ENCODE measurements at places on chromosomes 6 and 20.

DNA sequence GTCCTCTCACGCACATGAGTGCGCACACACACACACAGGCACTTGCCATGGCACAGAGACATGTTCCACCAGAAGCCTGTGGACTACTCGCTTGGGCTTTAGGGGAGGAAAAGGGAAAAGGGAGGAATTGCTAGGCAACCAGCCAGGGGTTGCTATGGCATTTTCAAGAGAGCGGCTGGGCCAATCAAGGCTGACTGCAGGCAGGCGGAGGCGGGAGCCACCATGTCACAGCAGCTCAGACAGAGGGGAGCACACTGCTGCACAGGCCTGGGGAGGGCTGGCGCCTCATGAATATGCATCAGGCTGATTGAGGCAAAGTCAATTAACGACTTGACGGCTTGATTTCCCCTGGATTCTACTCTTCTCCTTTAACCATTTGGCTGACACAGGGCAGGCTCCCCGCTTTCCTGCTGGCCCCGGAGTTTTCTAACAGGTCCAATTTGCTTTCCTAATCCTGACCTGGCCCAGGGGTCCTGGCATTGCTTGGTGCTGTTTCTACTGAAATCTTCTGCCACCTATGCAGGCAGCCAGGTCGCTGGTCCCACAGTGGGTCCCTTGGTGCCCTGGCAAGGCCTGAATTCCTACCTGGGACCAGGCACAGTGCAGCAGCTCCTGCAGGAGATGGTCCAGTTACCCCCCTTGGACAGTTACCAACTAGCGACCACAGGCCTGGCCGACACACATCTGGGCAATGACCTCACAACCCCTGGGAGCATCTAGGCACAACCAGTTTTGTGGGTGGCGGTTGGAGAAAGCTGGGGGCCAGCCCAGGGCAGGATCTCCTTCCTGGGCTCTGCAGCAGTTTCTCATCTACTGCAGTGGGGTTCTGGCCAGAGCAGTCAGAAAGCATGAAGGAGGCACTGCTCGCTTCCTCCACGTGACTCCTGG lies 52.1 kb downstream of the YTHDF1 start:
- DNase-seq = no peak

DNA sequence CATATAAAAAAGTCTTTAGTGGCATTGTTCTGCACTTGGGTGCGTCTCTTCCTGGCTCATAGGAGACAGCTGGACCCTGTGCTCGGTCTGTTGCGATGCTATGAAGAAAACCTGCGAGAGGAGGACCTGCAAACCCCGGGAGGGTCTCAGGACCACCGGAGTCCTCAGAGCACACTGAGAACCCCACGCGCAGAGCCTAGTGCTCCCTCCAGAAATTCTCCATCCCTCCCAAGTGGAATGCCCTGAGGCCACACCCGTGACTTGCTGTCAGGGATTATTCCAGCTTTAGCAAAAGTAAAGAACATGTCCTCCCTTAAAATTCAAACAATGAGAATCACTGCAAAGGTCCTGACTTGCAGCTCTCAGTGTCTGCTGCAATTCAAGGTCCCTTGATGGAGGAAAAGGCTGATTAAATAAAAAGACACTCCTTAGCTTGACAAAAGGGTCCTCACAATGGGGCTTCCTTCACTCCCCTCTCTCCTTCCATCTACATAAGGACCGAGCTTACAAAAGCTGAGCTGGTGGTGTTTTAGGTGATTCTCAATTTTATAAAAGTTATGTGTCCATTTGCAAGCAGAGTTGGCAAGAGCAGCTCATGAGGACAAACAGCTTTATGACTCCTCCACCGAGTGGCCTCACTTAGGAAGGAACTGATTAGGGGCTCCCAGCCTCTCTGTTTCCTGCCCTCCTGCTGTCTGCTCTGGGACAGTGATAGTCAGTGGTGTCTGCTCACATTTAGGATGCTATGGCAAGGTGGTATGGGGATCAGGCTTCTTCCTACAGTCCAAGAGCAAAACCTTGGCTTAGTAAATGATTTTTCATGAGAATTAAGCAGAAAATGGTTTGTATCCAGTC lies 97.0 kb downstream of the RAMACL start:
- no peak for DNase-seq

- no peak for DNase-seq
Observed at GRCh38 chr6:84641076-84641475, 123.3 kb downstream of the TBX18 start.

GRCh38 chr6:37426058-37426944 lies 6.7 kb upstream of the CMTR1 start:
- DNase-seq = no peak

DNA sequence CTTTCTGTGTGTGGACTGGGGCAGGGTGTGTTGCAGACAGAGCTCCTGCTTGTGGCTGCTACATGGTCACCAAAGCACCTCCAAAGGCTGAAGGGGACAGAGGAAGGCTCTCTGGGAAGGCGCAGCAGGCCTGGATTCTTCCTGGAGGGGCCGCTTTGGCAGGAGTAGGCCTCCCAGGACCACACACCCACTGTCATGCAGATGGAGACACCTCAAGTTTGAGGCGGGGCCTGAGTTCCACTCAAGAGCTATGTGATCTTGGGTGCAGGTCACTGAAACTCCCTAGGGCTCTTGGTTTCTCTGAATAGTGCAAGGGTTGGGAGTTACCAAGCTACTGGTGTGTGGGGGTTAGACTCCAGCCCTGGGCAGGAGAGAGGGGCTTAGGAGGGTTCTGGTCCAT lies 27.9 kb downstream of the EFCAB8 start:
- DNase-seq = no peak

GRCh38 chr6:34810017-34810882 lies 18.4 kb downstream of the BLTP3A start:
- DNase-seq = no peak

DNA sequence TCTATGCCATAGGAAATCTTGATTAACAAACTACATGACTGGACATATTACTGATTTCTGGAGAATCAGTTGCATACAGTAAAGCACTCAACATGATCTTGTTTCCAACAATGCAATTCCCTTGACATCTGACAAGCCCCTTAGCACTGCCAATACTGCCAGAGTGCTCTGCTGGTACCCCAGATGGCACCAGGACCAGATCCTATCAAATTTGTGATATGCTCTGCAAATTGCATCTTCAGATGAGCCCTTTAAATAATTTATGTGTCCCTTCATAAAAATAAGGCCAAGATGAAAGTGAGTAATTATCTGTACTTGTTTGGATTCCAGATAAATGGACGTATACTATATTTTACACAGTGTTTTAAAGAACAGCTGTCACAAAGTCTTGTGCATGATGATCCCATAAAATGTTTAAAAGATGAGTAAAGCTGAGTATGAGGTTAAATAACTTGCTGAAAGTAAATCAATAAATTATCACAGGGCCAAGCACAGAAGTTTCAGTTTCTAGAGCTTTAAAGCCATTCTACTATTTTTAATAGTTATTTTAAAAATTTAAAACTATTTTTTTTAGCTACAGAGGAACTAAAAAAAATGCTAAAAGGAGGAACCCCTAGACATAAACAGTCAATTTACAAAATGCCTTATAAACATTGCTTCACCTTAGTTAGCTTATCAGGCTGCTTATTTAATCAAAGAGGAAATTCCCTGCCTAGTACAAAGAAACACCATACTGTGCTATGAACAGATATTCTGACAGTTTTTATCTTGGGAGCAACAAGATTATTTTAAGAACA lies 42.1 kb downstream of the NUDT3 start:
- peak; percentile 60 for DNase-seq

DNA sequence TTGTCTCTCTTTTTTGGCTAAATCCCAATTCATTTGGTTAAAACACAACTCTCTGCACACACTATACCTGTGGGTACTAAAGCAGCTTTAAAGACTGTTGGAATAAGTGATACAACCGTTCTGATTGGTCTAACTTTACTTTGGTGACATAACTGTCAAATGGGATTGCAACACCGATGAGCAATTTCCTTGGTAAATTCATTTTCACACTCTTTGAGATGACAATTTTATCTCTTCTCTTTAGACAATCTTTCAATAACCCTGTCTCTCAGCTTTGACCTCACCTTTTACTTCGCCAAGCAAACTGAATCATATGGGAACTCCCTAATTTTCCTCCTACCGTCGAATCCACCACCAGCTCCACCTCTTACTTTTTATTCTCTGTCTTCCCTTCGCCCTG lies 60.8 kb downstream of the ECT2L start:
- DNase-seq = no peak

- peak; percentile 62 for DNase-seq
Observed at GRCh38 chr6:29723262-29723665, at the start of gene HLA-F. TSS of gene HLA-F (plus strand) at chr6:29723434. CDS start at chr6:29723464, 30 bp downstream.

GRCh38 chr6:13205106-13205505 lies 123.2 kb downstream of the TBC1D7 start:
- no peak for DNase-seq

GRCh38 chr20:45354423-45355208 lies 6.4 kb upstream of the SDC4 start:
- no peak for DNase-seq

DNA sequence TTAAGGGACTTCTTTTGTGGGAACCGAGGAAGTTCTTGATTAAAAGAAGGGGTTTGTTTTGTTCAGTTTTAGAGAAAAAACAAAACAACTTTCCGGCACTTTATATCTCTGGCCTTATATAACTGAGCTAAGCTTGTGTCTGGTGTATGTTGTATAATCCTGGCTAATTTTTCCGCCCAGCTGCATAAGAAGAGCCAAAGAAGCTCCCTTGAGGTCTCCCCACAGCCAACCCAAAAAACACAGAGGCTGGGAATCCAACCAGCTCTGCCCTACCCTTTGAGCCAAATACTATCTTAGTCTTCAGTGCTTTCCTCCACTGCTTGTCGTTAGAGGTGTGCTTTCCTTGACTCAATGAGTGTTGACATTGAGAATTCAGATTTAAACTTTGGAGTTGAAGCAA lies 45.5 kb upstream of the RNF146 start:
- no peak for DNase-seq

DNA sequence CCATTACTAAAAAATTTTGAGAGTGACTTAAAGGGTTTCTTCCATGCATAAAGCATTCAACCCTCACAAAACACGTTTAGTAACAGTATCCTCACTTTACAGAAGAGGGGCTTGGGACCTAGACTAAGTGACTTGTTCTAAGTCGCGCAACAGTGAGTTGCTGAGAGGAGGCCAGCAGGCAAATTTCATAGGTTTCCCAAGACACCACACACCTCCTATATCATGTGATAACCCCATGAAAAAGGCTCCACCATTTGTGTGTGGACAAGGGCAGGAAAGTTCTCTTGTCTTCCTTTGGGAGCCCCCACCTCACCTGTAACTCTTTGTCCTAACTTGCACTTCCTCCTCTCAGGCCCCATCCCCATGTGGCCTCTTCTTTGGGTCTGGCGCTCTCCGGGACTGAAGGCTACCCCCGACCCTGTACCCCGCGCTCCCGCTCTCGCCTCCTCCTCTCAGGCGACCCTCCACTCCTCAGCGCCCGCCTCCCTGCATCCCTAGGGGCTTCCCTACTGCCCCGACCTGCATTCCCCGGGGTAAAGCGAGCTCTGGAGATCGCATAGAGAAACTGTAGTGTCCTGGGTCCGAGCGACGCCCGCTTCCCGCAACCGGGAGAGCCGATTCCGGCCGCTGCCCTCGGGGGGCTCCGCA lies 392 bp downstream of the PSMB8 start:
- DNase-seq = peak; percentile 31

DNA sequence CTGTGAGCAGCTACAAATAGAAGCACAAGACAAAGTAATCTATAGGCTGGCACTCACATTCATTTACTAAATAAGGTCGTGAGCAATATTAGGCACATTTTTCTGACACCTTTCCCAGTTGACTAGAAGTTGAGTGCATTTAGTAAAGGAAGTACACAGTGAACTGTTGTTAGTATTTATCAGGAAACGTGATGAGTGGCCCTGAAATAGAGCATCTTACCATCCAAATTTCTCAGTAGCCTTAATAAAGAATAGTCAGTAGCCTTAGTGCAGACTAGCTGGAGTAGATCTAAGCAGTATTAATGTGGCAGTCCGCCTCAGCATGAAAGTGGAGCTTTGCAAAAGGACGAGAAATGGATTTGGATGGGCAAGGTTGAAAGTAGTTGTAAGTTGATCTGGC lies 205.5 kb upstream of the QKI start:
- no peak for DNase-seq

GRCh38 chr20:56628015-56628872 lies 862 bp upstream of the TFAP2C start:
- peak; percentile 13 for DNase-seq

DNA sequence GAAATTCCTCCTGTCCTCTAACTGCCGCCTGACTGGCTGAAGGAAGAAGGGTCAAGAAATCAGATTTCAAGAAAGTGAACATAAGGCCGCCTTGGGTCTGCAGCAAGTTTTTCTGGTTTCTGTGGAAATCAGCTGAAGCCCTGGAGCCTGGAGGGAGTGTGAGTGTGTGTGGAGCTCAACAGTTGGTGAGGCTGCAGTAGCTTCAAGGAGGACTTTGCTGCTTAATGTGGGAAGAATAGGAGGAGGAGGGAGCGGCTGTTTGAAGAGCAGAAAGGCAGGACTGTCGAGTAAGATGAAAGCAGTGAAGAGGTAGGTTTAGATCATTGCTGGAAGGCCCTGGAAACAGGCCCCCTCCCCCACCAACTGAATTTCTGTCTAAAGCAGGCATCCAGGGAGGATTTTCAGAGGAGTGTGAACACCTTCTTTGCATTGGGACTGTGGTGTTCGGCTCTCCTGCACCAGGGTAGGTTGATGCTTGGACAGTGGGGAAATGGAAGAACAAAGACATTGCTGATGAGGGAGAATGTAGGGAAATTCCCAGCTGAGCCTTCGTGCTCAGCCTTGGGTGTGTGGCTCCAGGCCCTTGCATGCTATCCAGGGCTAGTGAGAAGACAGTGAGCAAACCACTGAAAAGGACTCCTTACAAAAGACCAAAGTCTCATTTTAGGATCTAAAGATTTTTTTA lies 79.5 kb upstream of the VSTM2L start:
- DNase-seq = no peak

DNA sequence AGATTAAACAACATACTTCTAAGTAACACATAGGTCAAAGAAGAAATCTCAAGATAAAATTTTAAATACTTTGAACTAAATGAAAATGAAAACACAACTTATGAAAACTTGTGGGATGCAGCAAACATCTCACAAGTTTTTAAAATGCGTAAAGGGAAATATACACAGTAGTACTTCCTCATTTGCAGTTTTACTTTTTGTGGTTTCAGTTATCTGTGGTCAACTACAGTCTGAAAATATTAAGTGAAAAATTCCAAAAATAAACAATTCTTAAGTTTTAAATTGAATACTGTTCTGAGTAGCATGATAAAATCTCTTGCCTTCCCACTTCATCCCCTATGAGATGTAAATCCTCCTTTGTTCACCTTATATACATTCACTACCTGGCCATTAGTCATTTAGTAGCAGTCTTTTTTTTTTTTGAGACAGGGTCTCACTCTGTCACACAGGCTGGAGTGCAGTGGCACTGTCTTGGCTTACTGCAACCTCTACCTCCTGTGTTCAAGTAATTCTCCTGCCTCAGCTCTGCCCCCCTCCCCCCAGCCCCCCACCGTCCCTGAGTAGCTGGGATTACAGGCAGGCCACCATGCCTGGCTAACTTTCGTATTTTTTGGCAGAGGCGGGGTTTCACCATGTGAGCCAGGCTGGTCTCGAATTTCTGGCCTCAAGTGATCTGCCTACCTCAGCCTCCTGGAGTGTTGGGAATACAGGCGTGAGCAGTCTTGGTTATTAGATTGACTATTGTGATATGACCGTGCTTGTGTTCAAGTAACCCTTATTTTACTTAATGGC lies 154.6 kb upstream of the AHI1 start:
- peak; percentile 77 for DNase-seq
